ENCODE measurements at places on chromosomes 4 and X.

- peak; percentile 100 for DNase-seq
Observed at GRCh38 chr4:38872620-38873019, 5.0 kb downstream of the FAM114A1 start.

- no peak for DNase-seq
Observed at GRCh38 chr4:186685767-186686183, 37.9 kb downstream of the FAT1 start.

GRCh38 chr4:7356667-7357310 lies 77.9 kb downstream of the PSAPL1 start:
- no peak for DNase-seq

GRCh38 chr4:7782783-7783182 lies 156.9 kb downstream of the AFAP1 start:
- DNase-seq, result no peak

DNA sequence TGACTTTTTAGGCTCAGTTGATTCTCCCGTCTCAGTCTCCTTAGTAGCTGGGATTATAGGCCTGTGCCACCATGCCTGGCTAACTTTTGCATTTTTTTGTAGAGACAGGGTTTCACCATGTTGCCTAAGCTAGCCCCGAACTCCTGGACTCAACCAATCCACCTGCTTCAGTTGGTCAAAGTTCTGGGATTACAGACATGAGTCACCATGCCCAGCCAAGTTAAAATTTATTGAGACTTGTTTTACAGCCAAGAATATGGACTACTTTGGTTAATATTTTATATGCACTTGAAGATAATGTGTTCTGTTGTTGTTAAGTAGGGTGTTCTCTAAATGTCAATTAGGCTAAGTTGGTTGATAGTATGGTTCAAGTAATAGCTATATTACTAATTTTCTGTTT lies 58.7 kb downstream of the CYTL1 start:
- no peak for DNase-seq

DNA sequence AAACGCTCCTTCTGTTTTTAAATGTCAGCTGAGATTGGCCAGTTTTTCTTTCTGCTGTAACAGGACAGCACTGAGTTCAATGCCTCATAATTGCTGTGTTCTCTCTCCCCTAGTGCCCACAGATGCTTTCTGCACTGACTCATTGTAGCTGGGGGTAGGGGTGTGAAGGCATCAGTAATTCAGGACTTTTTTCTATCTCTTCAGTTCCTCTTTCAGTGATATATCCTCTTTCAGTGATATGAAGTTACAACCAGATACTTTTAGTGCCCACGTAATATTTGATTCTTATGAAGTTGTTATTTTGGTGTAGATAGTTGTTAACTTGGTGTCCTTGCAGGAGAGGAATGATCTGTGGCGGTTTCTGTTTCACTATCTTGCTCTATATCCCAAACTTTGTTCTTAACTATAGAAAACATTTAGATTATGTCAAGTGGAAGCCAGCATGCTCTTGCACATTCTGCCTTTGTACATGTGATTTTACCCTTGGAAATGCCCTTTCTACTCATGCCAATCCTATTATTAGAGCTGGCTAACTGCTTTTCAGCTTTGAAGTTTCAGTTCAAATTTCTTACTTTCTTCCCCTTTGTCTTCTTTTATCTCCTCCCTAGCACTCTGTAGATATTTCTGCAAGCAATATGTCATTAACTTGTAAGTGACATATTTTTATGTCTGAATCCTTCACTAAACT lies 1258.4 kb downstream of the FAM133A start:
- no peak for DNase-seq

GRCh38 chr4:40367451-40367850 lies 32.3 kb downstream of the CHRNA9 start:
- DNase-seq, result no peak

DNA sequence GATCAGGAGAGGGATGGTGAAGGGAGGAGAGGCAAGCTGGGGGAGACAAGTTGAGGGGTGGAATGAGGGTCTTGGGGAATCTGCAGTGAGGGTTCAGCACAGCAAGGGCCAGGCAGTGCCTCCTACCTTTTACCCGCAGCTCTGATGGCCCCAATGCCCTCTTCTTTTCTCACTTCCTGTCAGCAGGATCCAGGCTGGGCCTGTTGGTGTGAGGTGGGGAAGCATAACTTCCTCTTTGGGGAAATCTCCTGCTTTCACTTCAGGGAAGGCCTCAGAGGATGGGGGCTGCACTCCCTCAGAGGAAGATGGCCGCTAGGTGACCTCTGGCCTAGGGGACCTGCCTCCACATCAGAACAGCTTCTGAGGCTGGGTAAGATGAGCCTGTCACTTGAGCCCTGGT lies 36.5 kb downstream of the EFNB1 start:
- no peak for DNase-seq

DNA sequence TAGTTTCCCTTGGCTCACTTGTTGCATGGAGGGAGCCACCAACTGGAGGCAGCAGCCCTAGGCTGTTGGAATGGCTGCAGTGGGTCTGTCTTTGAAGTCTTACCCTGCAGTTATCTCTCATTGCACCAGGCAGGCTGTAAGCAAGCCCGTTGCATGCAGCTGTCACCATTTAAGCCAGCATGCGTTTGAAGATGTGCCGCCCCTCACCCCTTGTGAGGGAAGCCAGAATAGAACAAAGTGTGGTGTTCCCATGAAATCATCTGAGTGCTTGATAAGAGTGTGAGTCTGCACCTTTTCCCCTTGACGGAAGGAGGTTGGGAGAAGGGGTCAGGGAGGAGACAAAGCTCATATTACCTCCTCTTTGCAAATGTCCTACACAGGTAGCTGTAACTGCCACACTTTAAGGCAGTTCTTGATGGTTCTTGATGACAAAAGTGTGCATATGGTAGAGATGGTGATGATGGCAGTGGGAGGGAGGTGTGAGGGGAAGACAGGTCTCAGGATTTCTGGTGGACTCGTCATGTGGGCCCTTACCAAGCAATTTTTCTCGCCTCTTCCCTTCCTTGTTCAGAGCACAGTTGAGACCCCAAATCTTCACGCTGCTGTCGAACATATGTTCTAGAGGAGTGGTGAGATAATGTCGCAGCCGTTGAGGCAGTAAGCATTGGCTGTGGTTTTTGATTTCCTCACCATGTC lies 191.4 kb upstream of the LEF1 start:
- no peak for DNase-seq

- no peak for DNase-seq
Observed at GRCh38 chr4:67522851-67523671, 22.2 kb downstream of the CENPC start.

GRCh38 chr4:70600977-70601376 lies 8.9 kb downstream of the AMBN start:
- DNase-seq, result no peak

- no peak for DNase-seq
Observed at GRCh38 chr4:48047421-48047844, 30.9 kb downstream of the NIPAL1 start.

DNA sequence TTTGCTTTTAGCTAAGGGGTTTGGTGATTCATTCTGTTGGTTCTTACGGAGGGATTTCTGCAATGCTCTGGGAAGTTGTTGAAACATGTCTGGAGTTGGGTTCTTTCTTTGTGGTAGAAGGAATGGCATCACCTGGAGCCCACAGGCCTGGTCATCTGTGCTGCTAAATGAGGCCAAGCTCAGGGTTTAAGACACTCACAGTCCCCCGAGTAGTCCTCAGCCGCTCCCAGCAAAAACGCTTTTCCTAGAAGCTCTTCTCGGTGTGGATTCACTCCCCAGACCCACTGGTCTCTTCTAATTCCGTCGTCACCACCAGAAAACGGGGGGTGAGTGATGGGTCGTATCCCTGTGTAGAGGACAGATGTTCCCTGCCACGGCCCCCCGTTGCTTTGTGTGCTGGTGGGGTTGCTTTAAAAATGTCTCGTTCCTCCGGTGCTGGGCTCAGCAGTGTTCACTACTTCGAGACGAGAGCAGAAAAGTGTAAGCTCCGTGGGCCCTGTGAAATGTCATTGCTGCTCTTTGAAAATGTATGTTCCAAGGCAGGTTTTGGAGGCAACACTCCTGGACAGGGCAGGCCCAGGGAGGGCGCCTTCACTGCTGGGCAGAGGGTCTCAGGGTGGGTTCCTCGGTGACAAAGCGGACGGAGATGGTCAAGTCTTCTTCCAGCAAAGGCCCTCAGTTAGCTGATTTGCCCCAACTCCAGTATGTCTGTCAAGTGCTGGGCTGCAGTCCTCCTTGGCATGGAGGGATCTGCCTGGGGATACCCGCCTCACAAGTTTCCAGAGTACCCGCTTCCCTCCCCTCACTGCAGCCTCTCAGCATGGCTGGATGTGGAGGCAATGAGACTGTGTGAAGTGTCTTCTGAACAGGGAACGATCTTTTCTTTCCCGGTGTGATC lies 37.3 kb downstream of the PSAPL1 start:
- DNase-seq, result no peak

DNA sequence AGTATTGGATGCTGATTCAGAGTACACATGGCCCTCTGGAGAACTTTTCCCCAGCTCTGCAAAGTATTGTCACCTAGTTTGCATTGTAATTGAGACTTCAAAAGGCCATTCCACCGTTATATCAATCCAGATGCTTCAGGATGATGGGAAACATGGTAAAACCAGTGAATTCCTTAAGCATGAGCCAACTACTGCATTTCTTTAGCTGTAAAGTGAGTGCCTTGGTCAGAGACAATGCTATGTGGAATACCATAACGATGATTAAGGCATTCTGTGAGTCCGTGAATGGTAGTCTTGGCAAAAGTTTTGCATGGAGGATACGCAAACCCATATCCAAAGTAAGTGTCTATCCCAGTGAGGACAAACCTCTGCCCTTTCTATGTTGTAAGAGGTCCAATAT lies 355.2 kb downstream of the DCAF12L2 start:
- DNase-seq, result no peak

DNA sequence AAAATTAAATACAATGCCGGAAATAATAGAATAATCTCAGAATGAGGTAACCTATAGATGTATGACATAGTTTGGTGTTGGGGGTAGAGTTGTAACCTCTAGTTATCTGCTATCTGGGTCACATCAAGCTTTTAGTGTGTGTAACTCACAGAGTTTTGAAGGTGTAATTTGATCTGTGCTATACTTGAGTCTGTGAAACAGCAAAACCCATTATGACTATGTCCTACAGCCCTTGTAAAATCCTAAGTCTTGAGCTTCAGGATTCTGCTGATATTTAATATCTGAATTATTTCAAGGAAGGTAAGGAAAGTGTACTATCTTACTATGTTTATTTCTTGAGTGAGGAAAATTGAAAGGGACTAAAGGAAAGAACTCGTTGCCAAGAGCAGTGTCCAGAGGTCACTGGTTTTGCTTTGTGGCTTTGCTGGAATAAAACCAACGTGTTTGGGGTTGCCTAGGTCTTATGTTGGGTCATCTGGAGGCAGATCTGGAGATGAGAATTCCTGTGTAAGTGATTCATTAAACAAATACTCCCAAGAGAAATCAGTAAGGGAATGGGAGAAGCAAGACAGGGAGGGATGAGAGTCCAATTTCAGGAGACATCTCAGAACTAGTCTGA lies 107.8 kb upstream of the CBLL2 start:
- no peak for DNase-seq

DNA sequence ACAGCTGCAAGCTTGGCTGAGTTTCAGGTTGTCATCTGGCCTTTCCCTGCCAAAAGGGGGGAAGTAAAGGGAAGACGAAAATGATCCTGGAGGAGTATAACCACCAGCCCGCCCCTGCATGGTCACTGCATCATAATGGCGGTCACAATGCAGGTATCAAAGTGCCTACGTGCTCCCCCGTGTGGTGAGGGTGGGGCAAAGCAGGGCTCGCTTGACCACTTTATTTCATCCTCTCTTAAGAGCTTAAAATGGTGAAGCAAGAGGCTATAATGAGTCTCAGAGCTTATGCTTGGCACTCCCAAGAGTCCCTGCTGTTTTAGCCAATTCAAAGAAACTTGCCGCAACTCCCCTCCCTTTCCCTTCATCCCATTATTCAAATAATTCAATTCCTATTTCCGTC lies 105.6 kb downstream of the APOOL start:
- no peak for DNase-seq

DNA sequence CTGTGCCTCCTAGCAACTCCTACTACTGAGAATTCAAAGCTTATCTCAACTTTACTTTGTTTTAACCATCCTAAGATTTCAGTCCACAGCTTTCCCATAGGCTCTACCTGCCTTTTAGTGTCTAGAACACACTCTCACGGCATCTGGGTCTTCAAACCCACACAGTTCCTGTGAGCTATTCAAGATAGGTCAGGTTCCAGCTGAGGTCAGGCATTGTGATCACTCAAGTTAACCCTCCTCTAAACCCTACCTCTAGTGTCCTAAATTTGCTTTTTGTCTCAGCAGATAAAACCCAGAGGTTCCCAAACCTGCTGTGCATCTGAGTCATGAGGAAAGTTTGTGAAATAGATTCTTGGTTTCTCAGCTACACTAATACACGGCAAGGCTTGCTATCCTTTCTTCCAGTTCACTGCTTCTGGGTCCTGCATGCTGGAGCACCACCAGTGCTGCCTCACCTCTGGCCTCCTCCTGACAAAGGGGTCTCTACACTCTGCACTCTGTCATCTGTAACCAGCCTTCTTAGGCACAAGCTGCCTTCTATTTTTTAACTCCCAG lies 324.6 kb upstream of the MAGEB2 start:
- DNase-seq, result no peak

GRCh38 chrX:108420481-108420880 lies 17.7 kb downstream of the COL4A6 start:
- DNase-seq, result no peak

- DNase-seq, result no peak
Observed at GRCh38 chr4:30768277-30768676, 48.1 kb downstream of the PCDH7 start.

DNA sequence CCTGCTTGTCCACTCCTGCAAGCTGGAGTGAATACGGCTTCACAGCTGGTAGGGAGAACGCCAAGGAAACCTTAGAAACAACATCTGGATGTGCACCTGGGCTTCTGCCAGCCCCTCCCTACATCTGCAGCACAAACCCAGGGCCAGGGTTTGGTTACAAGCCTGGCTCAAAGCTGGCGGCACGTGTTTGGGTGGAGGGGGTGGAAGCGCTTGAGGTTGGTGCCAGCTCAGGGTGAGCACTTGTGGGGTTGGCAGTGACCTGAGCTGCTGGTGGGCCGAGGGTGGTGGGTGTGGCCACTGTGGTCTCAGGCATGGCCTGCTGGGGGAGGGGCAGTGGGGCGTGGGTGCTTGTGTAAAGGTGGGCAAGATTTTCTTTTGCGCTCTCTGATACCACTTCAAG lies 15.6 kb downstream of the ELF4 start:
- no peak for DNase-seq

DNA sequence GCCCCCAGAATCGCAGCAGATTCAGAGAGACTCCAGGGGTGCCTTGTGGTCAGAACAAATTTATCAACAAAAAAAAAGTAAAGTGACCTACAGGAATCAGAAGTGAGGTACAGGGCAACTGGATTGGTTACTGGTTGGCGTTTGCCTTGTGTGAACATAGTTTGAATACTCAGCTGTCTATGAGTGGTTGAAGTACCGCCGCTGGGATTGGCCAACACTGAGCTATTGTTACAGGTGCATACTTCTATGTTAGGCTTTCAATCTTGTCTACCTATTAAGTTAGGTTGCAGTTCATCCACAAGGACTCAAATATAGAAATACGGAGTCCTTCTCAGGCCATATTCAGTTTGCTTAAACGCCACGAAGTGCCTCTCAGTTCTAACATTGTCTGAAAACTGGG lies 993.5 kb upstream of the PRKX start:
- DNase-seq, result no peak

GRCh38 chr4:123127218-123127617 lies 204.8 kb upstream of the NUDT6 start:
- no peak for DNase-seq

GRCh38 chrX:107470198-107470597 lies 20.7 kb downstream of the FRMPD3 start:
- DNase-seq, result no peak

Data from LNCaP clone FGC (cell line).